ENCODE measurements at places on chromosomes 3 and 15.
A peak's percentile ranks its signal among the peaks of the same experiment; 100 is the strongest.

- DNase-seq: peak; percentile 7
Measured at GRCh38 chr3:18655827-18656226, 230.7 kb upstream of the SATB1 start.

GRCh38 chr15:68302729-68303128 is 25.2 kb downstream of the FEM1B start:
- no peak for DNase-seq

DNA sequence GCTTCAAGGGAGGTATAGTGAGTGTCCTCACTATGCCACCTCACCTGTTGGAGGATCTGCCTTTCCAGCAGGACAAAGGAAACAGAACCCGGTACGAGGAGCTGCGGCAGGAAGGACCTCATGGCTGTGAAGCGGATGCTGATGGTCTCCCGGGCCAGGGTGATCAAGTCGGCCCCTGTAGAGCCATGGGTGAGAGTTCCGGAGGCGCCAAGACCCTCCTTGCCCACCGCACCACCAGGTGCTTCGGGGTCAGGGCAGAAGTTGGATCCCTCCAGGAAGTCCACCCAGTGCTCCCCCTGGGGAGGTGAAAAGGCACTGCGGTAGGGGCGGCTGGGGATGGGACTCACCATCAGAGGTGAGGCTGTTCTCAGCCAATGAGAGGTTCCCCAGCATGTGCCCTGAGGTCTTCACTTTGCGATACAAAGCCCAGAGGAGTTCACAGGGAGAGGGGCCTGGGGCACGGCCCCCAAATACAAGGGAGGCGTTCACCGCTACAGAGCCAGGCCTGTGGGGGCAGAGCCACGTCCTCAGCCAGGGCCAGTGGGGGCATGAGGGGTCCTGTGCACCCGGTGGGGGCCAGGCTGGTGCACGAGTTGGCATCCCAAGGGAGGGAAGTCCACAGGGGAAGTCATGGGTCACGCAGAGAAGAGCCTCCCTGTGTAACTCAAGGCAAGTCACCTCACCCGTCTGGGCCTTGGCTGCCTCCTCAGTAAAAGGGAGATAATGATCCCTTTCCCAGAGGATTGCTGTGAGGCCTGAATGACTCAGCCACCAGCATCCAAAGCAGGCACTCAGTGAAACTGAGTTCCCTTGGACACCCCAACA is 27.7 kb downstream of the C15orf39 start:
- DNase-seq: no peak

- peak; percentile 59 for DNase-seq
Measured at GRCh38 chr3:43960448-43960840, 269.7 kb downstream of the ABHD5 start.

DNA sequence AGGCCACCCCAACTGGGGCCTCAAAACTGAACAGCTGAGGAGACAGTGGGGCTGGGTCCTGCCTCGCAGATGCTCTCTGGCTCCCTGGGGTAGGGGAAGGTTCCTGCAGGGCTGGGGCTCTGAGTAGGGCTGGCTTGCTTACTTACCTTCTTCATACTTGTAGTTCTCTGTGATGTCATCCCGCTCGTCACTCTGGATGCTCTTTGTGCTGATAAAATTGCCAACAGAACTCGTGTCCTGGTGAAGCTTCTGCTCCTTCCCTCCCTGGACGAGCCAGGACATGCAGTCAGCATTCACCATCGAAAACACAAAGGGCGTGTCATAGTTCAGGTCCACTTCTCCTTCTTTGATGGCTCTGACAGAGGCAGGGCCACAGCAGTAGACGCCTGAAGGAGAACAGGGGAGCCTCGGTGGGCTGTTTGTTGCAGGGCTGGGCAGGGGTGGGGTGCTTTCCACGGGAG is 17.9 kb upstream of the EPB42 start:
- no peak for DNase-seq

- DNase-seq: no peak
Measured at GRCh38 chr3:122674339-122674738, 6.3 kb upstream of the PARP14 start.

DNA sequence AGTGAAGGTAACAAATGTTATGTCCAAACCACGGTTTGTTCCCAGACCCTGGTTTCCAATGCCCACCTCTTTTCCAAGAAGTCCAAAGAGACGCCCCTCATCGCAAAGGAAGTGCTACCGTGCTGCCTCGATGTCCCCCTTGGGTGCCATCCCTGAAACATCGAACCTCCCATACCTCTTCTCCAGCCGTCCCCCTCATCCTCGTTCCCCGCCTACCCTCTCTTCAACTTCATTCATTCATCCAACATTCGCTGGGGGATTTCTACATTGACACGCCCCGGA is 467 bp downstream of the TIPIN start:
- DNase-seq: no peak

GRCh38 chr3:189629803-189630455 is 1.3 kb upstream of the TP63 start:
- DNase-seq: peak; percentile 65

- peak; percentile 8 for DNase-seq
Measured at GRCh38 chr3:98326105-98326893, 27.4 kb upstream of the OR5K4 start.

GRCh38 chr3:159805411-159805772 is 183.2 kb upstream of the IL12A start:
- no peak for DNase-seq

GRCh38 chr15:80840182-80841130 is 61.3 kb downstream of the CEMIP start:
- DNase-seq: no peak

- DNase-seq: no peak
Measured at GRCh38 chr3:145649368-145649887, 511.6 kb downstream of the PLOD2 start.

GRCh38 chr3:59563072-59563605 is 513.3 kb upstream of the CFAP20DC start:
- DNase-seq: no peak

DNA sequence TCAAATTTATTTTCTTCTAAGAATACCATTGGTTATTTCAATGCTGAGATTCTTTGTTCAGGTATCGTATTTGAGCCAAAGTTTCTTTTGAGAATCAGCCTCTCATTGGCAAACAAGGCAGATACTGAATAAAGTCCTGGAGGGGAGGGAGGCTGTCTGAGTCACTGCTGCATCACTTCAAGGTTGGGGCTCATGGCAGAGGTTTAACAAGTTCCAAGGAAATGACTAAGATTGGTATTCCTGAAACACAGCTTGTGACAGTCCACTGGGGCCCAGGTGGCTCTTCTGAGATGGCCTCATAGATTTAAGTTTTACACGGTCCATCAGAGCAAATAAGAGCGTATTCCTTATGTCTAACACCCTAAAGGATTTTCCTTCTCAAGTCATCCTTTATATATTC is 213.8 kb upstream of the STAC start:
- no peak for DNase-seq

GRCh38 chr3:113275583-113275928 is 64.2 kb downstream of the BOC start:
- peak; percentile 15 for DNase-seq

DNA sequence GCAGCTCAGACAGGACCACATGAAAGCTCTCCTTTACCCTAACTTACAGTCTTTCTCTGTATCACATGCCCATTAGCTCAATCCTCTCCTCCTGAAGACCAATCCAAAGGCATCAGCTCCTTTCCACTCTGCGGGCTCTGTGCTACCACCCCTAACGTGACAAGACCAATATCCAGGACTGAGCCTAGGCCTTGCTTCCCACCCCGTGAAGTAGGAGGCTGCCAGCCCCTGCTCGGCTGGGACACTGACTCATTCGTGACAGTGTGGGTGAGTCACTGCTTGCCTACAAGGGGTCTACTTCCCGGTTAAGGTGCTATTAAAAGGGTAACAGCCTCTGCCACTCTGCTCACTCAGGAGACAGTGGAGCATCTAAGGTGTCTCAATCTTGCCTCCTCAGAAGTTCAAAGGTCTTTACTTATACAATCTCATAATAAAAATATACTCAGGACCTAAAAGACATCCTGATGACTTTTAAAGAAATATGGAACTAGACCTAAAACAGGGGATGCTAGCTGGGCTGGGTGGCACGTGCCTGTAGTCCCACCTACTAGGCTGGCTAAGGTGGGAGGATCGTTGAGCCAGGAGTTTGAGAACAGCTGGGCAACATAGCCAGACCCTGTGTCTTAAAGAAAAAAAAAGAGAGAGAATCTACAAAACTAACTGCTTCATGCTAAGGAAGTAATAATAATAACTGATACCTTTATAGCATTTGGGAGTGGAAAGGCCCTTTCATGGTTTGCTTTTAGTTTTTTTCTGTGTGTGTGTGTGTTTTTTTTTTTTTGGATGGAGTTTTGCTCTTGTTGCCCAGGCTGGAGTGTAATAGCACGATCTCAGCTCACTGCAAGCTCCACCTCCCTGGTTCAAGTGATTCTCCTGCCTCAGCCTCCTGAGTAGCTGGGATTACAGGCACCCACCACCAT is 55.0 kb downstream of the TMEM44 start:
- DNase-seq: no peak

GRCh38 chr3:185029086-185029485 is 123.8 kb downstream of the C3orf70 start:
- DNase-seq: no peak

GRCh38 chr3:190003681-190004123 is 117.0 kb downstream of the P3H2 start:
- DNase-seq: no peak

GRCh38 chr15:92763459-92763858 is 107.9 kb upstream of the FAM174B start:
- no peak for DNase-seq

DNA sequence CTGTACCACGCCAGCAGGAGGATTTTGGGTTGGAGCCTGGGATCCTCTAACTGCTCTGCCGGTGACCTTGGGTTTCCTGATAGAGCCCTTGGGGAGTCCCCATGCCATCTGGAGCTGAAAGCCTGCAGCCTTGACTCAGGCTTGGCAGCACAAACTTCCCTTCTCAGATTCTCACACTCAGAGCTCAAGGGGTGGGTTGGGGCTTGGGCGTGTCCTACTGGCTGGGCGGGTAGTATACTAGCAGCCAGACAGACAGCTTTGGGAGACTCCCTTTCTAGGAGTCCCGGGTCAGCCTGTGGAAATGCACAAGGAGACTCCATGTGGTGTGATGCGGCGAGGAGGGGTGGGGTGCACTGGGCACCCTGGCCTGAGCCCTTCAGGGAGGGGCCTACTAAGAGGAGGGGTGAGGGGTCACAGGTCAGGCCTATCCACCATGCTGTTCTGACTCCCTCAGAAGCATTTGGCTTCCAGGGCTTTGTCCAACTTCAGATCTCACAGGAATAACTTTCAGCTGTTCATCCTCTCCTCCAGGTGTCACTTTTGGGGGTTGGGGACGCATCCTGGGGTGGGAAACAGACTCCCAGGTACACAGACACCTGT is 21.6 kb upstream of the PLXNA1 start:
- no peak for DNase-seq

- no peak for DNase-seq
Measured at GRCh38 chr3:23103764-23104163, 99.4 kb upstream of the UBE2E2 start.

DNA sequence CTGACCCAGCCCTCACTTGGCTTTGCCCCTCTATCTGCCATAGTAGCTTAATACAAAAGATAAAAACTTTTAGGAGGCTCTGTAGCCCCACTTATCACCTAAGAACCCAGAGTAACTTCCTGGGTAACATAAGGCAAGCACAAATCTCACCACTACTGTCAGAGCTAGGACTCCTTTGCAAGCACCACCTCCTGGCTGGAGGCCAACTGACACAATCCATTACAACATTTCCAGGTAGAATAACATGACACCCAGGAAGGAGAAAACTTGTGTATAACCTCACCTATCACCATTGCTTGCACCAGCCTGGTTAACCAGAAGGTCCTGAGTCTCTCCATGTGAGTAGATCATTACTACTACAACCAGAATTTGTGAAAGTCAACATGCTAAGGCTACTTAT is 230.0 kb downstream of the TUSC7 start:
- DNase-seq: no peak

DNA sequence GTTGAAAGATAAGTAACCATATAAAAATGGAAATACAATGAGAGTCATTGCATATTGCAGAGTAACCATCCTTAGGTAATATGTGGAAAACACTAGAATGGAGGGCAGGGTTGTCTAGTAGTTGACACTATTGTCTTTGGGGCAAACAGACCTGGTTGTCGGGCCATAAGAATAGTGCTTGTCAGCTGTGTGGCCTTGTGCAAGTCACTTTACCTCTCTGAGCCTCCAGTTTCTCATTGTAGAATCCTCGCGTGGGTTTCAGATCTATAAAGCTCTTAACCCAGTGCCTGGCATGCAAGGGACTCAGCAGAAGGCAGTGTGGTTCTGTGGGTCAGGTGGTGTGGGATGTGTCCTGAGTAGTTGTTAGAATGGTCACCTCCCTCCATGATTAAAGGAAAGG is 32.0 kb downstream of the MRPS25 start:
- DNase-seq: no peak

DNA sequence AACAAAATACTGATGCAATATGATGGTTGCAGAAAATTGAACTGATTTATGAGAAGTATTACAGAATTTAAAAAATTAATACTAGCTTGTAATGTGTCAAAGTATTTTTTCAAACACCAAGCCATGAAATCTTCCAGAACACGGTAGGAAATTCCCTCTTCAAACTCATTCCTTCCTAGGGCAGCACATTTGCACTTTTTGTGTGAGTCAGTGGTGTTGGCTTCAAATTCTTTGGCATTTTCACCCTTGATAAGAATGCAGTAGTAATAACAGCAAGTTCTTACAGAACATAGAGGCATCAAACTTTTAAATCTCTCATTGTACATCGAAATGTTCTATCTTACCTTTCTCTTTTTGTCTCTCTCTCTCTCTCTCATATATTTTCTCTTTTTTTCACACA is 191.8 kb downstream of the CGGBP1 start:
- no peak for DNase-seq

- peak; percentile 81 for DNase-seq
Measured at GRCh38 chr3:171375666-171376595, 84.3 kb downstream of the TNIK start.

Data from lung (tissue), 17 donors.